Motor neuron (in vitro differentiated cells): ENCODE measurements at places on chromosomes 16 and 17. TPM values are rescaled to one million over a fixed set of nuclear protein-coding genes. Genes with fewer than 3 reads are reported as not detected.

- ATAC-seq = no peak
These were observed 55.9 kb downstream of the GRB2 start for GRCh38 chr17:75349589-75349988.

- ATAC-seq = no peak
These were observed 13.1 kb upstream of the MRPS23 start for GRCh38 chr17:57862694-57863667.

DNA sequence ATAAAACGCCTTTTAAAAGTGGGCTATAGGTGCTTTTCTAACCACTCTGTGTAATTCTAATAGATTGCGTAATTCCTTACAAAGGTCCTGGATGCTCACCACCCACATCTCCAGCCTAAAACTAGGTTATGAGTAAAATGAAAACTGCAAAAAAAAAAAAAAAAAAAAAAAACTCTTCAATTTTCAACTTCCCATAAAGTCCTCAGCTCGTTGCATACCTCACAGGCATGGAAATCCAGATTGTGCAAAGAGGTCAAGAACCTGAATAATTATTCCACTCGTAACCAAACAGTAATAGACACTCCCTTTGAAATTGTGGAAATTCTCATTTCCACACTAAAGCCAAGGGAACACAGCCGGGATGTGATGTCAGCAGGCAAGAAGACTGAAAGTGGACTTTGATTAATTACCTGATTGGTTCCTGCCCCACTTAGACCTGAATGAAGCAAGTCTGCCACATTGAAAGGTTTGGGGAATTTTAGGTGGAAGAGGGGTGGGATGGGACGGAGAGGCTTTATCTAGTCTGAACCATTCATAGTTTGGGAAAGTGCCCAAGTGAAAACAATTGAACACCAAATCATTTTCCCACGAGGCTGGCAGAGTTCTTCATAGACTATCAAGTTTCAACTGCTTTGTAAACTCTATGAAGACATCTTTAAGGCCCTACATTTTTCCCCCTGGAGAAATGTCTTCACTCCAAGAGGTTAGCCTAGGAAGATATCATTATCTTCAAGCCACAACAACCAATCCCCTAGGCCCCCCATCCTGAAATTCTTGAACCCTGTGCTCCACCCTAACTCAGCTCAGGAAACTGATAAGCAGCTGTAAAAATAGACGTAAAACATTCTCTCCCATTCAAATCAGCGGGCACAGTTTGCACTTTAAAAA, 49.1 kb upstream of the TANC2 start:
- ATAC-seq = peak; percentile 27

GRCh38 chr16:31441956-31442355, 633 bp downstream of the ZNF843 start:
- no peak for ATAC-seq

GRCh38 chr16:67477960-67478554, 2.9 kb downstream of the ATP6V0D1 start:
- ATAC-seq = no peak

GRCh38 chr17:57956291-57957119, 1.3 kb upstream of the CUEDC1 start:
- ATAC-seq = no peak

DNA sequence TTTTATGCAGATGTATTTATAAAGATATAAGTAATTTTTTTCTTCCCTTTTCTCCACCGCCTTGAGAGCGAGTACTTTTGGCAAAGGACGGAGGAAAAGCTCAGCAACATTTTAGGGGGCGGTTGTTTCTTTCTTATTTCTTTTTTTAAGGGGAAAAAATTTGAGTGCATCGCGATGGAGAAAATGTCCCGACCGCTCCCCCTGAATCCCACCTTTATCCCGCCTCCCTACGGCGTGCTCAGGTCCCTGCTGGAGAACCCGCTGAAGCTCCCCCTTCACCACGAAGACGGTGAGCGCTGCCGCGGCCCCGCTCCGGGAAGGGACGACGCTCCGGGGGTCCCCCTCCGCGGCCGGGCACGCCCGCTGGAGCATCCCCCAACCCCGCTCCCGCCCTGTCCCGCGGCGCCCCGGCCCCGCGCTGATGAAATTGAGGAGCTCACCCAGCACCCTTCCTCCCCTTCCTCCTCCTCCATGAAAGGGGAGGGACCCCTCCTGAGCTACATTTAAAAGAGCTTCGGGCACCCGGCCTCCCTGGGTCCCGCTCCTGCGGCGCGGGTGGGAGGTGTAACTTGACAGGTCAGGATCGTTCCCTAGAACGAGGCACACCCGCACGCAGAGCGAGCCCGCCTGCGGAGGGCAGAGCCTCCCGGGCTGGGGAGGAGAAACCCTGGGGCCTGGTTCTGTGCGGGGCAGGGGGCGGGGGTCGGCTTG, 706 bp downstream of the HLF start:
- peak; percentile 33 for ATAC-seq

DNA sequence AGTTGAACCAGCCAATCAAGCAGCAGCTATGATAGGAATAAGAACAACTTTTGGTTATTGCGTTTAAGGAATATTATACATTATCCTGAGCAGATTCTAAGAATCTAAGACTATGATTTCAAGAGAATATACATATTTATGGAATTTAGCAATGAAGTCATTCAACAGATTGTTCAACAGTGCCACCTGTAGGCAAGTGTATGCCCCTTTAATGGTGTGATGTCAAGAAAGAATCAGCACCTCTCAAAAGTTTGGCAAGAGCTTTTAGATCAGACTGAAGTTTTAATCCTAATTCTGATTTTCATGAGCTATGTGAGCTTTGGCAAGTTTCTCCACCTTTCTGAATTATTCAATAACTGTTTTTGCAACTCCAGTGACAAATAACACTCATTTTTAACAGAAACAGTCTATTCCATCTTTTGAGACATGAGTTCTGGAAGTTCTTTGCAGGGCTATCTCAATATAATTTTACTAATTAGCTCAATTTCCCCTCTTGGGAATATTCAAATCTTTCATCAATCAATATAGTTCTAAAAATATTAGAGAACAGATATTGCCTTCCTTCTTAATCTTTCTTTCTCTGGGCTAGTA, 474.3 kb upstream of the TOM1L1 start:
- peak; percentile 27 for ATAC-seq

DNA sequence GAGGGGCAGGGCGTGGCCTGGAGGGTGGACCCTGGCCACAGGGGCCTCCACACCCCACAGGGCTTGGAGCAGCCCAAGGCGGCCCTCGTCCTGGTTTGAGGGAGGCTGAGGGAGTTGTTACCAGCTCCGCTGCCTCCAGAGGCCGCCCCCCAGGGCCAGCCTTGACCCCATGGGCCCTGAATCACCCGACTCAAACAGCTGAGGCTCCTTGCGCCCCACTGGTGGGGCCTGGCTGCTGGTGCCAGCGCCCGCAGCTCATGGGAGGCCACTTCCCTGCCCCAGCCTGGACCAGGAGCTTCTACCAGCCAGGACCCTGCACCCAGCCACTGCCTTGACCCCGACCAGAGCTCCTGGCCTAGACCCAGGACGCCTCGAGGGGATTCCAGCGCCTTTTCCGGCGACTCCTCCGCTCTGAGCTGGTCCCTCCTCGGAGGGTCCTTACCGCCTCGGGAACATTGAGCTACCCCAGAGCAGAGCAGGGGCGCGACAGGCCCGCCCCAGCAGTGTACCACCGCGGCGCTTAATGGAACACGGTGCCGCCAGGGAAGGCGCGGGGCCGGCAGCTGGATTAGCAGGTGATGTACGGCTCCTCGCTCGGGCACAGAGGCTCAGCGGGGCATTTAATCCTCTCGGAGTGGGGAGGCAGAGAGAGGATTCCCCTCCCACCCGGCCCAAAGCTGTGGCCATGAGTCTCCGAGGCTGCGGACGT, 37.2 kb downstream of the GSE1 start:
- ATAC-seq = peak; percentile 23

GRCh38 chr16:3038896-3039295, 2.2 kb upstream of the BICDL2 start:
- ATAC-seq = no peak

DNA sequence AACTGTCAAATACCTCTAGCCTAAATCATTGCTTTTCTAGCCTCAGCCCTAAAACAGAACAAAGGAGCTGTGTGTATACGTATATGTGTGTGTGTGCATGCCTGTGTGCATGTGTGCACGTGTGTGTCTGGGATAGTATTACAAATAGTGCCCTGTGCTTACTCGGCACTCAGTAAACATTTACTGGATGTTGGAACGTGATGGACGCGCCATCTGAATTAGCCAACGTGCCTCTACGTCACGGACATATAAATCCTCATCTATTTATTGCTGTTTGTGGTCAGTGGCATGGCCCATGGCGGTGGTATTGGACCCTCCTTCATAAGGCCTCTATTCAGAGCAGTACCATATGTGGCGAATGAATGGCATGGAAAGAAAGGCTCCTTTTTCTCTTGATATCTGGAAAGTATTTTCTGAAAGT, 37.5 kb downstream of the WWP2 start:
- peak; percentile 64 for ATAC-seq

- ATAC-seq = no peak
These were observed 42.8 kb upstream of the GSE1 start for GRCh38 chr16:85570213-85570734.

- peak; percentile 82 for ATAC-seq
These were observed 11.5 kb downstream of the RMI2 start for GRCh38 chr16:11356573-11357331.

GRCh38 chr17:41894791-41895331, 23.9 kb downstream of the ACLY start:
- peak; percentile 65 for ATAC-seq

DNA sequence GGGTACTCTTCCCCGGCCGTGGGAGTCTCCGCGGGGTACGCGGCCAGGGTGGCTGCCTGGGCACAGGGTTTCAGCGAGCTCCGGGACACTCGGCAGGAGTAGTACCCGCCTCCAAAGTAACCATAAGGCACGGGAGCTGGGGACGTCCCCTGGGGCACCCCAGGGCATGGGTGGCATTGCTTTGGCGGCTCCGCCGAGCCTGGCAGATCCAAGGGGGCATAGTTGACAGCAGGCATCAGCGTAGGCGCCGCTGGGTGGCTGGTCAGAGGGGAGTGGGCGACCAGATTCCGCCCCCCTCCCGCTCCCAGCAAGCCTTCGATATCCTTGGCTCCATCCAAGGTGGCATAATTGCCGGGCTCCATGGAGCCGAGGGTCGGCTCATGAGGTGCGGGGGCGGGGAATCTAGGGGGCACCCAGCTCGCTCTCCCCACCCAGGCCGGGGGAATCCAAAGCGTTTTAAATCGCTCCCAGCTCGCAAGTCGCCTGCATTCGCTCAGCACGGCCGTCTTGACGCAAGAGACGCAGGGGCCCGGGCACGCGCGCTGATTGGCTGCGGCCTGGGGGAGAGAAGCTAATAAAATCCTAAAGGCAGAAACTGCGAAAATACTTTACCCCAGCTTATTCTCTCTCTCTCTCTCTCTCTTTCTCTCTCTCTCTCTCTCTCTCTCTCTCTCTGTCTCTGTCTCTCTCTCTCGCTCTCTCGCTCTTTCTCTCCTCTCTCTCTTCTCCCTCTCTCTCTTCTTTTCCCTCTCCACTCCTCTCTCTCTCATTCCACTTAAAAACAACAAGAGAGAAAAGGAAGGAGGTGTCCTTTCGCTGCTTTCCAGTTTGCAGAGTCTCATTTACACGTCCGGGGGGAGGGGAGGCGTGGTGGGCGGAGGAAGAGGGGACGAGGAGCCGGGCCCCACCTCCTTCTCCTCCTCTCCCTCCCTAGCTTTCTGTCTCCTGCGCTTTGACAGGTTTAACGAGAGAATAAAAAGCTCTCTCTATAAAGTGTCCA, at the start of gene HOXB13:
HOXB13 (minus strand) TSS at position 519 of the 1,000 bp plus-strand sequence; CDS start at position 362, 157 bp downstream.
- ATAC-seq = peak; percentile 45

GRCh38 chr17:74041869-74042640, 161.4 kb upstream of the RPL38 start:
- no peak for ATAC-seq

- ATAC-seq = no peak
These were observed 1469.3 kb downstream of the CDH8 start for GRCh38 chr16:60566901-60567300.

DNA sequence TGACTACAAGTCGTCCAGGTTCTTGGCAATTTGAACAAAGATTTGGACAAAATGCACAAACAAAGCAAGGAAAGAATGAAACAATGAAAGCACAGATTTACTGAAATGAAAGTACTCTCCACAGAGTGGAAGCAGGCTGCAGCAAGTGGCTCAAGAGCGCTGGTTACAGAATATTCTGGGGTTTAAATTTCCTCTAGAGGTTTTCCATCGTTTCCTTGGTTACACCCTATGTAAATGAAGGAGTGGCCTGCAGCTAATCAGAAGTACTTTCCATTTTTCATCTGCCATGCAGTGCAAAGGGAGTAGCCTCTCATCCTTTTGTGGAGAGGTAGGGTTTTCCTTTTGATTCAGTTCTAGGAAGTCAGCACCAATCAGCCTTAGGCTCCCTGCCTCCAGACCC, 11.8 kb downstream of the STXBP4 start:
- no peak for ATAC-seq

GRCh38 chr17:50517504-50518383, 9.5 kb downstream of the MYCBPAP start:
- ATAC-seq = no peak

GRCh38 chr17:80621997-80622357, 77.3 kb downstream of the RPTOR start:
- no peak for ATAC-seq

DNA sequence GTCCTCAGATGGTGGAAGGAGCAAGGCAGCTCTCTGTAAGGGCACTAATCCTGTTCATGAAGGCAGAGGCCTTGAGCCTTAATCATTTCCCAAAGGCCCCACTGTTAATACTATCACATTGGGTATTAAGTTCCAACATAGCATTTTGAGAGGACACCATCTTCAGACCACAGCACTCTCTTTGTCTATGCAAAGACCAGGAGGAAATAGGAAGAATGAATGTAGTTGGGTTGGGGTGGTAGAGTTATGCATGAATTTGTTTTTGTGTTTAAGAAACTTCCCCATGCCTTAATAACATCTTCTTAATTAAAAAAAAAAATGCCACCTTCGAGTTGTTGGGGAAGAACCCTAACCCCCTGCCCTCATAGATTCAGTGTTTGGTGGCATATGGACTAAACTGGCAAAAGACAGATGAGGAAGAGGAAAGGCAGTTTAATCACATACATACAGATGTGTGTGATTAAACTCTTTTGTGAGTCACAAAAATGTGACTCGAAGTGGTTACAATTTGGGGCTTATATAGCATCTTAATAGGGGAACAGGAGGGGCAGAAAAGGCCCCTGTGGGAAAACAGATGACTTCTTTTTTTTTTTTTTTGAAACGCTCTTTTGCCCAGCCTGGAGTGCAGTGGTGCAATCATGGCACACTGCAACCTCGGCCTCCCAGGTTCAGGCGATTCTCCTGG, 35.0 kb upstream of the SLC5A10 start:
- no peak for ATAC-seq

GRCh38 chr17:75346906-75347305, 57.7 kb upstream of the SLC25A19 start:
- peak; percentile 29 for ATAC-seq

- no peak for ATAC-seq
These were observed at the start of gene KRT23 for GRCh38 chr17:40937384-40937819. KRT23 (minus strand) TSS chr17:40937646; CDS start chr17:40936603, 1,043 bp downstream.

GRCh38 chr16:73280388-73280787, 232.5 kb upstream of the ZFHX3 start:
- ATAC-seq = peak; percentile 40

MT3 gene
- total RNA-seq = 0.58 TPM in 1 of 2 replicates, not detected in the other

TBC1D3D gene
- 0.21 and 0.37 TPM in 2 replicates for total RNA-seq

ZNF423 gene
- 27.4 and 29.7 TPM in 2 replicates for total RNA-seq

SMIM22 gene
- not detected in 2 replicates for total RNA-seq

TBC1D3C gene
- 0.25 and 0.36 TPM in 2 replicates for total RNA-seq

CRYM gene
- 0.48 and 0.66 TPM in 2 replicates for total RNA-seq

USP36 gene
- 31.4 and 46.5 TPM in 2 replicates for total RNA-seq

TBC1D3I gene
- total RNA-seq = 0.11 and 0.19 TPM in 2 replicates

CD300H gene
- not detected in 2 replicates for total RNA-seq

HIGD1B gene
- 0.86 TPM in 1 of 2 replicates, not detected in the other for total RNA-seq

KCTD2 gene
- total RNA-seq = 13.2 and 16.9 TPM in 2 replicates

TNFRSF13B gene
- total RNA-seq = 0.53 and 0.66 TPM in 2 replicates

KRT13 gene
- total RNA-seq = 1.1 TPM in 1 of 2 replicates, not detected in the other

ITGAD gene
- not detected in 2 replicates for total RNA-seq

OR1A1 gene
- total RNA-seq = 0.29 and 0.52 TPM in 2 replicates
